Upper lobe of left lung (tissue), 6 donors: ENCODE measurements at places on chromosomes 13 and 19.
A peak's percentile ranks its signal among the peaks of the same experiment; 100 is the strongest.

DNA sequence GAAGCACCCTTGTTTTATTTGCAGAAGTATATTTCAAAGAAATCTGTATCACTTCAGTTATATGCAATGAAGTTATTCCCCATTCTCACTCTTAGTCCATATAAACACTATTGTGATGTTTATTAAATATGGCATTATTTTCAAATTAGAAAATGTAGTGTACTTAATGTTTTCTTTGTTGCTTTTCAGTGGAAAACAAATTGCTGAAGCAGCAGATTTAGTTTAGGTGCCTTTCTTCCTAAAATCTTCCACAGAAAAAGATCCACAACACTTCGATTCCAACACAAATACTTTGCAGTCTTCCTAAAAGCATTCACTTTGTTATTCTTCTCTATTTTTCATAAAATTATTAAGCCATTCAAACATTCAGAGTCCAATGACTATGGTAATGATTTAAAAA is 492.1 kb upstream of the GPC6 start:
- DNase-seq = no peak

GRCh38 chr13:93399212-93399611 is 172.6 kb downstream of the GPC6 start:
- DNase-seq = no peak

DNA sequence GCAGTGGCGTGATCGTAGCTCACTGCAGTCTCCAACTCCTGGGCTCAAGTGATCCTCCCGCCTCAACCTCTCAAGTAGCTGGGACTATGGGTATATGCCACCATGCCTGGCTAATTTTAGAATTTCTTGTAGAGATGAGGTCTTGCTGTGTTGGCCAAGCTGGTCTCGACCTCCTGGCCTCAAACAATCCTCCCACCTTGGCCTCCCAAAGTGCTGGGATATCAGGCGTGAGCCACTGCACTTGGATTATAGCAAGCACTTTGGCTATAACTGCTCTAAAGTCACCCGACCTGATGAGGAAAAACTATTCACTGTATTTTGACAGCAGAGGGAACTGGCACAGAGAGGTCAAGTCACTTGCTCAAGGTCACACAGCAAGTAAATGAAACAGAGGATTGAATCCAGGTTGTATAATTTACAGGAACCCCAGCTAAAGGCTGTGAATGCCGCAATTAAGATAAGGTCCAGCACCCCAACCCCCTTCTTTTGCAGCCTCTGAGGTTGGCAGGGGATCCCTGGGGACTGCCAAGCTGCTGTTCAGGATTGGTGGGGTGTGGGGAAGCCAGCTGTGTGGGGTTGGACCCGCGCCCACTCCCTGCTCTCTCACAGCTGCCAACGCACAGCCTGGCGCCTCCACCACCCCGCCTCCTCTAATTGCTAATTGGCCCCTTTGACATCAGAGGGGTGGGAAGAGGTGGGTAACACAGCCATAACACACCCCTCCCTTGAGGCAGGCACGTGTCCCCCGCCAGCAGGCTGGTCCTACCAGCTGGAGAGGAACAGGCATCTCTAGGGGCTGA is 6.0 kb downstream of the TMIGD2 start:
- DNase-seq = no peak

- DNase-seq = no peak
These were observed 11.2 kb downstream of the ZNF317 start for GRCh38 chr19:9151367-9151766.

DNA sequence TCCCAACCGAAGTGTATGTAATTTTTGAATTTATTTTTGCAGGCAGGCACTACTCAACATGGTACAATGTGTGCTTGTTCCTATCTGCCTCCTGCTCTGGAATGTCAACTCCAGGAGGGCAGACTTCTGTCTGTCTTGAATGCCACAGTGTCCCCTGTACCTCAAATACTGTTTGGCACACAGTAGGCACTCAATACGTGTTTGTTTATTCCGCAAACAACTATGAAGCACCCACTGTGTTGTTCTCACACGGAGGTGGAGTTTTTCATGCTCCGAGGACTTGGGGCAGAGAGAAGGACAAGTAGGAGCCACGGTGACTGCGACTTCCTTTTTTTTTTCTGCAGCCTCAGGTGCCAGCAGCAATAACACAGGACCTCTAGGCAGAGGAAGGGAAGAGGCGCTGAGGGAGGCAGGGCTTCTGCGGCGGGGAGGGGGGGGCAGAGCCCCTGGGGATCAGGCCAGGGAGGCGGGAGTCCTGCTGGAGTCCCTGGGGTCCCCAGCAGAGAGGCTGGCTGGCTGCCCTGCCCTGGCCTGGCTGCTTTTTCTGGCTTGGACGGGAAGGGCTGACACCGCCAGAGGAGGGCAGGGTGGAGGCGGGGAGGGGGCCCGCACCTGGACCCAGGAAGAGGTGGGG is 29.3 kb upstream of the TNFAIP8L1 start:
- DNase-seq = peak; percentile 77

GRCh38 chr19:2034729-2035589 is 16.1 kb downstream of the MKNK2 start:
- peak; percentile 88 for DNase-seq

- DNase-seq = no peak
These were observed 894.3 kb upstream of the SLITRK1 start for GRCh38 chr13:84776593-84776992.

DNA sequence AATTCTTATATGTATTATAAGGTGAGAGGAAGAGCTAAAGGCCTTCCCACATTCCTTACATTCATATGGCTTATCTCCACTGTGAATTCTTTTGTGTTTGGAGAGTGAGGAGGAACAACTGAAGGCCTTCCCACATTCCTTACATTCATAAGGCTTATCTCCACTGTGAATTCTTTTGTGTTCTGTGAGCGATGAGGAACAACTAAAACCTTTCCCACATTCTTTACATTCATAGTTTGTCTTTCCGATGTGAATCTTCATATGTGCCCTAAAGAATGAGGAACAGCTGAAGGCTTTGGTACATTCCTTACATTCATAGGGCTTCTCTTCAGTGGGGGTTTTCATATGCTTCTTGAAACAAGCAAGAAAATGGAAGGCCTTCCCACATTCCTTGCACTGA is 13.3 kb downstream of the ZNF699 start:
- DNase-seq = no peak

DNA sequence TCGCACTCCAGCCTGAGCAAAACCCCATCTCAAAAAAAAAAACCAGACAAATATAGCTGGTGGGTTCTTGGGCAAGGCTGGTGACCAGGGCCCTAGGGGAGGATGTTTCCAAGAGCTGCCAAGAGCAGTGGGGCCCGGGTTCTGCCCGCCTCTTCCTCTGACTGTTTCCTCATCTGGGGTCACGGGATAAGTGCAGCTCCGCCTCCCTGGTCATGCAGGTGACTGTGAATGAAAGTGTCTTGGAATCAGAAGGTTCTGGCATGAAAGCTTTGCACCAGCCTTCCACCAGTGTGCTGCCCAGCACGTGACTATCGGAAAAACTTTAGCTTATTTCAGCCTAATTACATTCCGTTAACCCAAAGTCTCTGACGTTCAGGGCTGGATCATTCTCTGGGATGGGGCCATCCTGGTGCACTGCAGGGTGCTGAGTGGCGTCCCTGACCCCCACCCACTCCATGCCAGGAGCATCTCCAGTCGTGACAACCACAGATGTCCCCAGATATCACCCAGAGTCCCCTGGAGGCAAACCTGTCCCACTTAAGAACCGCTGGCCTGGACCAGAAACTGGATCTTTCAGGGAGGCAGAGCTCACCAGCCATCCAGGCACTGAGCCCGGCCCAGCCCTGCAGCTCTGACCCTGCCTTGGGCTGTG is 85.6 kb downstream of the GNG7 start:
- DNase-seq = no peak

GRCh38 chr13:71801781-71802180 is 65.2 kb downstream of the DACH1 start:
- no peak for DNase-seq

DNA sequence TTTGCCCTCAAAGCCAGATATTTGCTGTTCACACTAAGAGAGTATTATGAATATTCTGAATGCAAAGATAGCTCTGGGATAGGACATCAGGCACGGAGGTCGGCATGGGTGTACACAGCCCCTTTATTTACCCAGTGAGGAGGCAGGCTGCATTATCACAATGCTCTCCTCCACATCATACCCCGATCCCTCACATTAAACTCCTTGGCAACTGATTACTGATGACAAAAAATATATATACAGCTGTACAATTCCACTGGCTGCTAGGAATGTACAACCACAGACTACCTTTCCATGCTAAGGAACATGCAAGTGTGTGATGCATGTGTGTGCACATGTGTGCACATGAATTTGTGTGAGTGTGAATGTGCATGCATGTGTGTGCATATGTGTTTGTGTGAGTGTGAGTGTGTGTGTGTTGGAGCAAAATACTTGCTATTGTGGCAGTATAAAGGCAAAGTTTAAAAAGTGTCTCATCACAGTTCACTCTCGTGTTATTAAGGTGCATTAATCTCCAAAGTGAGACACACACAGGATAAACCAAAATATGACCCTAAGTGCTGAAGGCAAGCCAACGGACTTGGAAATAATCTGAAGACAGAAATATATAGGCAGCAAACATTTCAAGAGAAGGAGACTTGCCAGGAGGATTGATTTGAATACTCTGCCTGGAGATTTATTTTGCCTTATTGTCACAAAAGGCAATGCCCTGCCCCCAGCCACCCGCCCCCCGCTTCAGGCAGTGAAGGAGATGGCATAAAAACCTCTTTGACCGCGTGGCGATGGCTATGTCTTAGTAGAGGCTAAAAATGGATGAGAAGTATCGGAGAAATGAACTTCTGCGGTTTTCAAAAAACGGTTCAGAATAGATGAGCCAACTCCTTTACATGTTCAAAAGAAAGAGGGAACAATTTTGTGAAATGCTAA is 274.8 kb downstream of the TSHZ3 start:
- DNase-seq = no peak

DNA sequence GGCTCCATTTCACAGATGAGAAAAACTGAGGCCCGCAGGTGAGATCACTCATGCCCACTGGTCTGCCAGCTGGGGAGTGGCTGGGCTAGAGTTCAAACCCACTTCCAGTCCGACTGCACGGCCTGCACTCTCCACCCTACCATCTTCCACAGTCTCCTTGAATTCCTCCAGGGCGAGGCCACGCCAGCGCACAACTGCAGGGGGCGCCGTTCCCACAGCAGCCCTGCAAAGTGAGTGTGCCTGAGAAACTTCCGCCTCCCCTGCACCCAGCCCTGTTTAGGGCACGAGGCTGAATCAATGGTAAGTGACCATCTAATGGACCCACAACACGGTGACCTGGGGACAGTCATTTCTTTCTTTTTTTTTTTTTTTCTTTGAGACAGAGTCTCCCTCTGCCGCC is 829 bp upstream of the ATCAY start:
- DNase-seq = no peak

DNA sequence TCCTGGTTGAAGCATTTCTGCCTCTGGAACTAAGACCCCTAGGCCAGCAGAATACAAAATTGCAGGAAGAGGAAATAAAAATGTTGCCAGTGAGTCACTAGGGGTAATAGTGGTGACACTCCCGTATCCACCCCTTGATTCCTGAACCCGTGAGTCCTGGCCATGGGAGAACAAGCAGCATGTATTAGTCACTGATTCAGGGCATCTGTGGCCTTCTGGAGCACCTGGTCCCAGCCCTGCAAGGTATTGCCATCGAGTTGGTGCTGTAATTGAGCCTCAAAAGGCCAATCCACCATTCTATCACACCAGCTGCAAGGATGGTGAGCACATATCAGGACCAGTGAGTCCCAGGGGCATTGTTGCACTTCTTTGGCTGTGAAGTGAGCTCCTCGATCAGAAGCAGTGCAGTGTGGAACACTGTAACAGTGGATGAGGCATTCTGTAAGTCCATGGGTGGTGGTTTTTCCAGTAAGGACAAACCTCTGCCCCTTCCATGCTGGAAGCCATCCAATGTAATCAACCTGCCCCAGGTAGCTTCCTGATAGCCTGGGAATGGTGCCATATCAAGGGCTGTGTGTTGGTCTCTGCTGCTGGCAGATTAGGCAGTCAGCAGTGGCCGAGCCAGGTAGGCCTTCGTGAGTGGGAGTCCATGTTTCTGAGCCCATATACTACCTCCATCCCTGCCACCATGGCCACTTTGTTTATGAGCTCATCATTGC is 39.6 kb downstream of the C1QTNF9 start:
- DNase-seq = no peak

DNA sequence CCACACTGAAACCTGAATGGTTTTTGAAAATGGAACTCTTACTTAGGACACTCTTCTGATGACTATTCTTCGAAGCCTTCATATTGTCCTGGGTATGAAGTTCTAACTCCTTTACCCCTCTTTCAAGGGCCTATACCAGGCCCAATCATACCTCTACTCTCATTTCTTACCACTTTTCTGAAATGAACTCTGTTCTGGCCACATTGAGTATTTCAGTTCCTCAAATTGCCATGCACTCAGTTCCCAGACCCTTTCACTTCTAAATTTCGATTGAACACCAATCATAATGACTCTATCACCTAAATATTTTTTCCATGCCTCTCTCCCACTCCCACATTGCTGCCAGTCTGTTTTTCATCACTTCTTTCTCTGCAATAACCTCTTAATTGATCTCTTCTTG is 53.7 kb downstream of the LACC1 start:
- no peak for DNase-seq

DNA sequence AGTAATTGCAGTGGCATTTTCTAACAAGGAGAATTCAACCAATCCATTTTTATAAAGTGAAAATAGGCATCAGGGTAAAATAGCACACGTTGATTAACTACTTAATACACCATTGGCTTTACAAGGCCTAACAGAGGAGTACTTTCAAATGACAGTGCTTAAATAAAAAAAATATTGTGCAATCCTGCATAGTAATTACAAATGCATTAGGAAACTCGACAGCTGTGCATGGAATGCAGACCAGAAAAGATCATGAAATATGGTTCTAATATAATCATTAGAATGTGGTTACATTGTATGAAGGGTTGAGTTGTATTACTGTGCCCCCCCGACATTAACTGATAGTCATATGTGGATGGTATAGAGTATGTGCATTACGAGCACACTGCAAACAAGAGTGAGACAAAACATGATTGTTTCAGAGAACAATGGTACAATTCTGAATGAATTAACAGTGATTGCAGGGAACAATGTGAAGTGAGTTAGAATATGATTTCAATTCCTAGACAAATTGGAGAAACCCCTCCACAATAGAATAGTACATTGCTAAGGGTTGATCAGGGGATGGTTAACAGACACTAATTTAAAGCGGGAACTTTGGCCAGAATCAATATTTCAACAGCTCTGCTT is 270.6 kb downstream of the GPC5 start:
- no peak for DNase-seq

DNA sequence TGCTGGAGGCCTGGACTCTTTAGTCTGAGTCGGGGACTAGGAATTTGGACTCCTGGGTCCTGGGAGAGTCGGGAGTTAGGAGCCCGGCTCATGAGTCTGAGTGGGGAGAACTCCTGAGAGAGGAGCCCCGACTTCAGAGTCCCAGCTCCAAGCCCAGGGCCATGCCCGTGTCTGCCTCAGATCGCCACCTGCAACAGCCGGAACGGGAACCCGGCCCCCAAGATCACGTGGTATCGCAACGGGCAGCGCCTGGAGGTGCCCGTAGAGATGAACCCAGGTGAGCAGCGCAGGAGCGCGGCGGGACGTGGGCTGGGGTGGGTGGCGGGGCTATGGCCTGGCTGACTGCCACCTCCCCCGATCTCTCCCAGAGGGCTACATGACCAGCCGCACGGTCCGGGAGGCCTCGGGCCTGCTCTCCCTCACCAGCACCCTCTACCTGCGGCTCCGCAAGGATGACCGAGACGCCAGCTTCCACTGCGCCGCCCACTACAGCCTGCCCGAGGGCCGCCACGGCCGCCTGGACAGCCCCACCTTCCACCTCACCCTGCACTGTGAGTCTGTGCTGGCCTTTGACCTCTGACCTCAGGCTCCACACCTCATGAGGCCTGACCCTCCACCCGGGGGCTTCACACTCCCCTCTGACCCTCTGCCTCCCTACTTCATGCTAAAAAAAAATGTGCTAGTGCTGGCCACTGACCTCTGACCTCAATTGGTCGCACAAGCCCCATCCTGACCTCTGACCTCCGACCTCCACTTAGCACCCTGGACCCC is 4.4 kb downstream of the BCAM start:
- peak; percentile 84 for DNase-seq
